ENCODE measurements at places on chromosomes 3 and 15.

GRCh38 chr15:83462953-83463433, 15.9 kb downstream of the SH3GL3 start:
- DNase-seq: no peak

DNA sequence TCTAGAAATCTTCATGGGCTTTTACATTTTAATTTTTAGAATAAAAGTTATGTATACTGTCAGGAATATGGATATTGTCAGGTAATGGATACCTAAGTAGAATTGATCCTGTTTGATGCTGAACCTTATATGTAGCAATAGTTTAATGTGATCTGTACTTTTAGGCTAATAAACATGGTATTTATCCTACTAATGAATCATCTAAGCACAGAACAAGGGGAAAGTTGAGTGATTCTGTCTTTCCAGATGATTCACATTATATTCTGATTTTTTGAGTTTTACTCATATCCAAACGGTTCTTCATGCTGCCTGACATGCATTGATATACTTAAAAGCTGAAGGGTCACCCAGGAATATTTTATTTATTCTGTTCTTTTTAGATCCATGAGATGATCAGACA, 34.5 kb downstream of the FANCI start:
- DNase-seq: peak; percentile 8

GRCh38 chr3:83230841-83231240, 1469.4 kb upstream of the GBE1 start:
- DNase-seq: no peak

DNA sequence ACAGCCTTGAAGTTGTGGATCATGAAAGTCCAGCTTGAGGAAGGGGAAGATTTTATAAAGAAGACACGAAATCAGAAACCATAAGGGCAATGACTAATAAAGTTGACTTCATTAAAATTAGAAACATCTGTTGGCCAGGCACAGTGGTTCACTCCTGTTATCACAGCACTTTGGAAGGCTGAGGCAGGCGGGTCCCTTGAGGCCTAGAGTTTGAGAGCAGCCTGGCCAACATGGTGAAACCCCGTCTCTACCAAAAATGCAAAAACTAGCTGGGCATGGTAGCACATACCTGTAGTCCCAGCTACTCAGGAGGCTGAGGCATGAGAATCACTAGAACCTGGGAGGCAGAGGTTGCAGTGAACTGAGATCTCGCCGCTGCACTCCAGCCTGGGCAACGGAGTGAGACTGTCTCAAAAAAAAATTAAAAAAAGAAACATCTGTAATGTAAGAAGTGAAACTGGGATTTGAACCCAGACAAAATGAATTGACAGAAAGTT, 7.9 kb upstream of the UBXN7 start:
- peak; percentile 54 for DNase-seq

GRCh38 chr15:51349156-51349844, 7.8 kb downstream of the GLDN start:
- DNase-seq: peak; percentile 44

DNA sequence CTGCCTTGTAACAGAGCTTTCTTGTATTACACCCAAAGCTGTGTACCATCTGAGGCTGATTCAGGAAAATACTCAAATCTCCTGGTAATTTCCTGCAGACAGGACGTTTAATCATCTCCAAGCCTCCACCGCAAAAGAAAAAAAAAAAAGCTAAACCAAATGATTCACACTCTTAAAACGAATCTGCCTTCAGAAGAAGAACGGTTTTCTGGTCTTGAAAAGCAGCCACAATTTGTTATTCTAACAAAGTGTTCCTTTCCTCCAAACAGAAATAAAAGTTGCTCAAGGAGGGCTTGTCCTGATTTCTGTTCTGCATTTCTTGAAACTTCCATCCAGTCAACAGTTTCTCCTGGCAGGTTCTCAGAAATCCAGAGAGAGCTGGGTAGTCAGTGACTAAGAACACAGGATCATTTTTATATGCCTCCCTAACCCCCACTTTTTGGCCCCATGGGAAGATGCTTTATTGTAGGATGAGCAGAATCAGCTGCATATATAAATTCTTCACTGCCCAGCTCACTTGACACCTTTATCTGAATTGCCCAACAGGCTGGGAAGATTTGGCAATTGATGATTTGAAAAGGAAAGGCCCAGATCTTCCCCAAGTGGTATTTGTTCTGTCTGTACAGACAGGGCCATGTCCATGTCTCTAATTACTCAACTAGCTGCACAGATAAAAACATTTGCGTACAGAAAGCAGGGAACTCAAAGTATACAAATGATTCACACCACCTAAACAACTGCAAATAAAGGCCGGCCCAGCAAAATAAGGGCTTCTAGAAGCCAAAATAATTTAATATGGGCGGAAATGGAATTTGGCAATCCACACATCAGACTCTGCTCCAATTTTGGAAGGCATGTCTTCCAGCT, 41.0 kb upstream of the PRICKLE2 start:
- DNase-seq: peak; percentile 96

DNA sequence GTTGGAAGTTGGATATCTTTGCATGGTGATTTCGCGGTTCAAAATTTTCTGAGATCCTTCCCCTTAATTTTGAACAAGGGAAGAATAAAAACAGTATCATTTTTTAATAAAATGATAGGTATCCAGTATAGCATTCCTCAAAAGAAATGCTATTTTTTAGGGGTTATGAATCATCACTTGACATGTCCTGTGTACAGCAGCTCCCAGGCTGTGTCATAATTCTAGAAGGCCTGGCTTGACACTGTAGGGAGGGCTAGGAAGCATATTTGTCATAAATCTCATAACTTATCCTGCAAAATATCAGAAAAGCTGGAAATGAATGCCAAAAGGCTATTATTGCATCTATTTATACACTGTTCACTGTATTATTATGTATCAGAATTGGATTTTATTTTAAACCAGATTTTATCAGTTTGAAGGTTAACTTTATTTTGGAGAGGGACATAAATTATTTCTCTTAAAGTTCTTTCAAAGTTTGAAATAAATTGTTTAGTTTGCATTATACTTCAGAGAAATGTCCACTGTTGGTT, 539.1 kb upstream of the ROBO2 start:
- peak; percentile 2 for DNase-seq
